ENCODE measurements at places on chromosomes 7 and 10. TPM values are rescaled to one million over a fixed set of nuclear protein-coding genes. Genes with fewer than 3 reads are reported as not detected.

TUBAL3 gene
- not detected for total RNA-seq

FAM241B gene
- 3.4 TPM for total RNA-seq

DNA sequence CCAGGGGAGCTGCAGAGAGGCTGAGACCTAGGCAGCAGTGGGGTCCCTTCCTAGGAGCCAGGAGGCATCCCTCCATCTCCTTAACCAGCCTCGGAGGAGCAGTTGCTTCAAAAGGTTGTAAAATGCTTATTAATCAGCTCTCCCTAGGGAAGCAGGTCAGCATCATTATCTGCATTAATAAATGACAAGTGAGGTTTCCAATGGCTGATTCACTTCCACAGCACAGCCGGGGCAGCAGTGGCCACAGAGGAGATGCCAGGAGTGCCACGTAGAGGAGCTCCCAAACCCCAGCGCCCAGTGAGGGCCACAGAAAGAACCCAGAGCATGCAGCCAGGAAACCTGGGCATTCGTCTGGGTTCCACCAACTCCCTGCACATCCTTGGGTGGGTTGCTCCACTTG, 8.2 kb upstream of the NPFFR1 start:
- no peak for DNase-seq

GRCh38 chr7:156895024-156895780, 2.2 kb upstream of the LMBR1 start:
- peak; percentile 56 for DNase-seq

GRCh38 chr7:73870041-73870492, 9.1 kb downstream of the TMEM270 start:
- no peak for DNase-seq

Measured in osteocyte (in vitro differentiated cells).